AML-193 (cell line): ENCODE measurements at places on chromosomes 6 and 20.

DNA sequence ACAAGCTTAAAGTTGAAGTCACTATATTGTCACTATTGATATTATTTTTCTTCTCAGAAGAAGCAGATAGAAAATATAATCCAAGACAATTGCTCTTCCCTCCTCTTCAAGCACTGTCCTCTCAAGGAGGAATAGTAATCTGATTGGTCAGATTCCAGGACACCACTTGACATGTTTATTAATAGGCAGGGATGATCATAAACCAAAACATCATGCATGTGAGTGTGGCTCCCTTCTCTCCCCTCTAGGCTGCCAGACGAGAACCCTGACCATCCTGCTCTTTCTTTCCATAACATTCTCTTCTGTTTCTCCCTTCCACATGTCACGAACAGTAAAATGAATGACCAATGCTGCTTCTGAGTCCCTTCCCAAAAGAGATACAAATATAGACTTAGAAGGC lies 7.5 kb downstream of the ATG5 start:
- no peak for DNase-seq

DNA sequence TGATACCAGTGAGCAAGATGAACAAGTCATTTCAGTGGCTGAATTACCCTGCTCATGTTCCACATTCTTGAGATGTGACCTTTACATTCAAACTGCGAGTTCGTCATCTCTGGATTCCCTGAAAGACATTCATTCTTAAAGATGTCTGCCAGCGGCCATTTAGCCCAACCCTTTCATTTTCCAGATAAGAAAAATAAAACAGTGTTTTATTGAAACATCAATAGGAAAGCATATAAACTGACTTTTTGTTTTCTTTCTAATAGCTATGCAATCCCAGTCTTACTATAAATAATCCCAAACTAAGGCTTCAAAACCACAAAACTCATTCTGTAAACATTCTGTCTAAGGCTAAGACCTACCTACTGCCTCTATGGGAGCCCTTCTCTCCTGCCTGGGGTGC lies 134.0 kb downstream of the SAMD5 start:
- DNase-seq = no peak

DNA sequence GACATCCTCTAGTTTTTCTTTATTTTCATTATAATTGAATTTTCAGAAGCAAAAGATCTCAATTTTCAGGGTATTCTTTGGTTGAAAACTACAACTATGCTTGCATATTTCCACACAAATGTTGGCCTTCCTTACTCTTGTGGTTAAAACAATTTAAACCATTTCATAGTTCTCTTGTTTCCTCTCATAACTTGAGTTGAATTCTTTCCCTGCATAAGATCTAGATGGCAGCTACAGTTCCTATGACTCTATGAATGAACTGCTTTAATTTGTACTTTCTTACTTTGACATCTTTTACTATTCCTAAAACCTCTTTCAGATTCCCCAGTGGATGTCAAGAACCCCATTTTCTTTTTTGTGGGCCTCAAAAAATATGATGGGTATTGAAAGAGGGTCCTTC lies 564.5 kb downstream of the NKAIN2 start:
- no peak for DNase-seq

GRCh38 chr6:46921731-46922130 lies at the start of gene ADGRF5:
Gene ADGRF5 (minus strand): TSS chr6:46921938. CDS start chr6:46906762, 15,176 bp downstream.
- DNase-seq = no peak

- no peak for DNase-seq
Measured at GRCh38 chr6:130934848-130935585, 107.8 kb downstream of the SMLR1 start.

DNA sequence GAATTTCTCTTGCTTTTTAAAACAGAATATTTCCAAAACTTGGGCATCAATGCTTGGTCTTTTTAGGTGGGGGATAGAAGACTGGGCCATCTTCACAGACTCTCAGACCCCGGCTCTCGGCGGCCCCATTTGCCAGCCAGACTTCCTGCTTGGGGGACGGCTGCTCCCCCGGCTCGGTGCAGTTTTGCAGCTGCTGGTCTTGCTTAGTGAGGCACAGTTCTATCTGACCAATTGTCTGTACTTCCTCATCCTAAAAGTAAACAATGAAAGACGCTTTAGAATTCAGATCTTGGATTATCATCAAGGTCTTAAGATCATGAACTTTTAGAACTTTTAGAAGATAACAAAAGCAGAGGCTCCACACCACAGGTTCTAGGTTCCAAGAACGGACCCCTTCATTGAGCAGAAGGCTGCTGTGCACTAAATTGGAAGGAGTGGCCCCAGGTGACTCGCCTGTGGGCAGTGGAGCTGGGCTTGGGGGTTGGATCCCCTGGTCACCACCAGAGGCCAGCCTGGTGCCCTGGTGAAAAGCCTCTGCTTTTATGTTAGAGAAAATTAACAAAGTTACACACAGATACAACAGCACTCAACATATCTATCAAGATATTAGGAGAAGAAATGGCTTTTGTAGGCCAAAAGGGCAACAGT lies 26.7 kb downstream of the RNASET2 start:
- no peak for DNase-seq

DNA sequence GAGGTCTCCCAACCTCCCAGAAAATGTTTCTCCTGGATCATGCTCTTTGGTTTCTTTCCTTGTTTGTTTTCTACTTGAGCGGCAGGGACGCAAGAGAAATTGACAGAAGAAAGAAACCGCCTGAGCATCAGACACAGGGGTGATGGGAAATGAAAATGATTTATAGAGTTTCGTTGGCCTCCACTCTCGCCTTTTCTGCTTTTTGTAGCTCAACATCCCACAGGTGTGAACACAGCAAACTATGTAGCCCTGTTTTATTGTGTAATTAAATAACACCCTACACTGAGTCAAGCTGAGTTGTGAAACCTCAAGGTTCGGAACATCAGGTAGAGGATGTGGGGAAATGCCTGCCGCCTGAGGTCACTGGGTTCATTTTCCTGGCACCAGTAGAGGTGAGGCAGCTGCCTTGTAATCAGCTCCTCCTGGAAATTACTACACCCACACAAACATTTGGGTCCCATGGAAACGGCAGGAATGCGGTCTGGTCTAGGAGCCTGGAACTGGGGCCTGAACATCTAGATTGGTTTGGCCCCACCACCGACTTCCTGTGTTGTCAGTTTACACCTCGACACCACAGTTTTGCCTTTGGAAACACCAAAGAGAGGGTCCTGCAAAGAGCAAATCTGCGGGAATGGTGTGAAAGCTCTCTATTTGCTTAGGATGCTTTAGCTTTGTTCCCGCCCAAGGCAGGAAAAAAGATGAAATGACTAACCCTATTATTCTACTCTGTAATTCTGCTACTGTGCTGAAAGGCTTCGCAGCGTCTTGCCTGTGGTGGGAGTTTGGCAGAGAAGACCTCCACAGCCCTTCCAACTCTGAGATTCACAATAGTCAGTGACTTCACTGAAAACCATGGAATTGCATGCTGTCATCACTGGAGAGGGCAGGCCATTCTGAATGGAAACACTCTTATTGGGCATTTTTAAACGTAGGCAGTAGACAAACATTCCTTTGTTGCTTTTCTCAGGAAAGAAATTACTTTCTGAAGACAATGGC lies 53.0 kb downstream of the ADAT2 start:
- DNase-seq = no peak

DNA sequence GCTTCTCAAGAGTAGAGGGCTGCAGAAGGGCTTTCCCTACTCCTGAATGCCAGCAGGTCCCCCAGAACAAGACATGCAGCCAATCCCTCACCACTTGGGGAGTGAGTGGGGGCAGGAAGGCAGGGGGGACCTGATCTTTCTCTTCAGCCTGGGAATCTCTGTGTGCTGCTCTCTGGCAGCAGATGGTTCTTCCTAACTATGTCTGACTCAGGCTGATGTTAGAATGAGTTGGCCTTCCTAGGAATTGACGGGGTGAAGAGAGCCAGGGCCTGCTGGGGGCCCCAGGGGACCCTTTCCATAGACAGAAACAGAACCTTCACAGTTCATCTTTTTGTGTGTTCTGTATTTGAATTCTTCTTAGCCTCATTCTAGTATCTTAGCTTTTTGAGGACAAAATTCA lies 29.0 kb upstream of the TCP11 start:
- no peak for DNase-seq

GRCh38 chr6:2224847-2225382 lies 20.5 kb downstream of the GMDS start:
- no peak for DNase-seq

- no peak for DNase-seq
Measured at GRCh38 chr6:168469521-168469920, 28.5 kb downstream of the SMOC2 start.

- DNase-seq = no peak
Measured at GRCh38 chr6:170473801-170474200, 79.3 kb downstream of the PSMB1 start.

DNA sequence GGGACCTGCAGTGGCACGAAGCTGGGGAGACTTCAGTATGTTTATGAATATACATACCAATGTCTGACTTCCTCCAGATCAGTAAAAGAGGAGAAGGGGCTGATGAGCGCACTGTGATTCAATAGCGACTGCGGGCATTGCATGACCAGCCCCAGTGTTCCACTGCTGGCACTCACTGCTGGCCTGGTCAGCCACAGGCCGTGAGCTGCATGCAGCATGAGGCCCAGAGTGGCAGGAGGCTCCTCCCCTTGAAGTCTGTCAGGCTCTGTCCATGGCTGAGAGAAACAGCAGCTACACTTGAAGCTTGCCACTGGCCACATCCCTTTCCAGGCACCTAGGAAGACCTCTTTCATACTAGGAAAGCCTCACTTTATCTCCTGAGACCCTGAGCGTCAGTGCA lies 265.9 kb upstream of the CDYL start:
- DNase-seq = no peak
